ENCODE measurements at places on chromosomes 2 and 18.

DNA sequence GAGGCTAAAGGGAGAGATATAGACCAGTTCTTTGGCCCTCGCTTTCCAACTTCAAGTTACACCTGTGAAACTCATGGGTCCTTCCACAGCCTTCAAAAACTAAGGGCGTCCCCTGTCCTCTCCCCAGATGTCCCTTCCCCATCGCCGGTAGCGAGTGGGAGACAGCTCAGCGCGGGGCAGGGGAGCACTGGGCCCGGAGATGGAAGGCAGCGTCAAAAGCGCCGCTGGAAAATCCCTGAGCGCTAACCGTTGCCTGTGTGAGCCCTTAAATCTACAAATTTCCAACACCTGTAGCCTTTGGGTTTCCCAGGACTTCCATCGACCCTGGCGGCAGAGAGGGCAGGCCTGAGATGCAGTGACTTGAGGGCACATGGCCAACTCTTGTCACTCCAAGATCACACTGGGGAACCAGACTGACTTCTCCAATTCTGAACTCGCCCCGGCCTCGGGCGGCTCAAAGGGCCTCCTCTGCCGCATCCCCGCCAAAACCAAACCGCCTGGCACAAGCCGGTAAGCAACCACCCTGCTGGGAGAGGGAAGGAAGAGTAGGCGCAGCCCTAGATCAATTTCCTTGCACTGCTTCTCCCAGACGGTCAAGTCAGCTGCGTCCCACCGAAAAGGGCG is 879 bp upstream of the EPAS1 start:
- no peak for DNase-seq

DNA sequence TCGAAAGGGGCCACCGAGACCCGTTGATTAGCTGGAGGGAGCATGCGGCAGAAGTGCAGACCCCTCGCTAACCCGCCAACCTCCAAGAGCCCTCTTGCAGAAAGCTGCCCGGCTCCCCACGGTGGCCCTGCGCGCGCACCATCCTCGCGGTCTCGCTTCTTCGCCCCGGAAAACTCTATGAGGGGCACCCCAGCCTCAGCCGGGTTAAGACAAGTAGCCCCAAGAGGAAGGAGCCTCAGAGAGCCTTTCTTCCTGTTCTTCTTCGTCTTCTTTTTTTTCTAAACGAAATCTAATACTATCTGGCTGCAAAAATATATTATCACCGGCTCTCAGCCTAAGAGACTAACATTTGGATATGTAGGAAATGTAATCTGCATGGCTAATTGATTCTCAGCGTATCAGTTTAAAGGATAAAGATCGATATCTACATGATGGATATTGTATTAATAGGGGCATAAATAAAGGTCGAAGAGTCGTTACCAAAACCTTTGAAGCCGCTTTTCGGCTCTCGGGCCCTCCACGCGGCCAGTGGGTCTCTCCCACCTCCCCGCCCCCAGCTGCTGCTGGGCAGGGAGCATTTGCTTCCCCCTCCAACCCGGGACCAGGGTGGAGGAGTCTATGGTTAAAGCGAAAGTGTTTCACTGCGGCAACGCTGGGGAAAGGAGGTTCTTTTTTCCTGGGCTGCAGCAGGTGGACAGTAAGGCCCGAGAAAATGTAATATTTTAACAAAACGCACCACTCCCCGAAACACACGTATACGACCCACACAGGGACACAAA is 6.1 kb upstream of the PAX3 start:
- no peak for DNase-seq

DNA sequence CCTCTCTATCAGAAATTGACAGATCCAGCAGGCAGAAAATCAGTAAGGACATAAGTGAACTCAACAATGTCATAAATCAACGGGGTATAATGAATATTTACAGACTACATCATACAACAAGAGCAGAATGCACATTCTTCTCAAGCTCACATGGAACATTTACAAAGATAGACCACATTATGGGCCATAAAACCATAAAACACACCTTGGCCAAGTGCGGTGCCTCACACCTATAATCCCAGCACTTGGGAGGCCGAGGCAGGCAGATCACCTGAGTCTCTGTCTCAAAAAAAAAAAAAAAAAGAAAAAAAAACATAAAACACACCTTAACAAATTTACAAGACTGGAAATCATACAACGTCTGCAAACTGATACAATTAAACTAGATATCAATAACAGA is 36.7 kb downstream of the FBXO15 start:
- no peak for DNase-seq

DNA sequence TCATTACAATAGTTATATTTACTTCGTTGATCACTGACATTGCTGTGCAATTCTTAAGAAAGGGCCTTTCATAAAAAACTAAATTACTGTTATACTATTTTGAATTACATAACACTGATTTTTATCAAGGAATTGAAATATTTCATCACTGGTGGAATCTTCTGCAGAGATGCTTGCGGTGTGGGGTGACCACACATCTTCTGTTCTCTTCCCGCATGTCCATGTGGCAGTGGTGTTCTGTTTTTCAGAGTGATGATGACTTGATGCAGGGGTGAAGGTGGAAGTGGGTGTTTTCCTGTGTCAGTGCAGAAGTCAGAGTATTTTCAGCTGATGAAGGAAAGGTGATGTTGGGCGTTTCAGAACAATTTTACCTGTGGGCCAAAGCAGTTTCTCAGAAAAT is 7.0 kb downstream of the CNDP2 start:
- DNase-seq: no peak

GRCh38 chr2:133420788-133421187 is 147.5 kb downstream of the NCKAP5 start:
- DNase-seq: no peak

- no peak for DNase-seq
These were observed 64.7 kb downstream of the DTNB start for GRCh38 chr2:25608718-25609117.

DNA sequence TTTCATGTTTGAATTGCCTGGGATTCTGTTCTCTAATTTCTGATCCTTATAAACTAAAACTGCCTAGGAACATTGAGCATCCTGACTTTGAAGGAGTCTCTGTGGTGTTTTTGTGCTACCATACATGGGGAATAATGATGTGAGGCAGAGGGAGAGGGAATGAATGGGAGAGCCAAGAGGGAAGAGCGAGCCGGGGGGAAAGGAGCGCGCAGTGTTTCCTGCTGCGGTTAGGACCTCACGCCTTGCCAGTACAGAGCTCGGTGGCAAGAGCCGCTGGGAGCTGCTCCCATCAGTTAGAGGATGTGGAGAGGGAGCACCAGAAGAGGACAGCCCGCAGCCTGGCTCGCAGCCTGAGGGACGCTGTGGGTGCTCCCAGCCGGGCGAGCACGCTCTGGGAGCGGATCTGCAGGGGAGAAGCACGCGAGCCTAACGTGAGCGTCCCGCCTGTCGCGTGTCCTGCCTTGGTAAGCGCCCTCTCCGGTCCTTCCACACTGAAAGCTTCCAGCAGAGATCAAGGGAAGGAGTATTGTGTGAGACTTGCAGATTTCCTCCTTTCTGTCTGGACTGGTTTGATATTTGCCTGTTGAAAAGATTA is 114.7 kb downstream of the FAM210A start:
- DNase-seq: no peak

DNA sequence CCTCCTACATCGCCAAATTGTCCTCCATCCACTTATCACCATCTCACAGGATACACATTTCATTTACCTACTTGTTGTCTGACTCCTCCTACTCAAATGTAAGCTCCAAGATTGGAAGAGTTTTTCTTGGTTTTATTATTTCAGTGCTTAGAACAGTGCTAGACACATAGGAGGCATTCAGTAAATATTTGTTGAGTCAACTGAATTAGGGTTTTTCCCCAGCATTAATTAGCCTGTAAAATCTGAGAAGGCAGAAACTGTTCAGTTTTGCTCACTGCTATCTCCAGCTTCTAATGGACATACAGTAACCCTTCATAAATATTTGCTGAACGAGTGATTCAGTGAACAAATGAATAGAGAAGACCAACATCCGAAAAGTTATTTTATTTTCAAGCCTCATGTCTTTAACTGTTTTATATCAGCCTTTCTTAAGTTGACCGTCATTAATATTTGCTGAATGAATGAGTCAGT is 800 bp downstream of the TTC21B start:
- no peak for DNase-seq

DNA sequence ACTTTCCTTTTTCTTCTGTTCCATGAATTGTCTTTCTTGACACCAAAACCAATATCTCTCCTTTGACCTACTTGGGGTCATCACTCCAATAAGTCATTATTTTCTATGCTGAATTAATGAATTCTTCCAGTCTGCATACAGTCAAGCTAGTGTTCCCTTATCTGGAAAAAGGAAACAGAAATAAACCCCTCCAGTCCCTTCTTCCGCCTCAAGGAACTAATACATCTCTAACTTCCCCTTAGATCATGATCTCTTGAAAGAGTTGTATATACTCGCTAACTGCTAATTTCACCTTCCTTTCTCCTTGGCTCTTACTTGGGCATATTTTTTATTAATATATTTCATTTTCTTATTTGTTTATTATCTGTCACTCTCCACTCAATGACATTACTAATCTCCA is 7.3 kb upstream of the ARHGAP15 start:
- no peak for DNase-seq

DNA sequence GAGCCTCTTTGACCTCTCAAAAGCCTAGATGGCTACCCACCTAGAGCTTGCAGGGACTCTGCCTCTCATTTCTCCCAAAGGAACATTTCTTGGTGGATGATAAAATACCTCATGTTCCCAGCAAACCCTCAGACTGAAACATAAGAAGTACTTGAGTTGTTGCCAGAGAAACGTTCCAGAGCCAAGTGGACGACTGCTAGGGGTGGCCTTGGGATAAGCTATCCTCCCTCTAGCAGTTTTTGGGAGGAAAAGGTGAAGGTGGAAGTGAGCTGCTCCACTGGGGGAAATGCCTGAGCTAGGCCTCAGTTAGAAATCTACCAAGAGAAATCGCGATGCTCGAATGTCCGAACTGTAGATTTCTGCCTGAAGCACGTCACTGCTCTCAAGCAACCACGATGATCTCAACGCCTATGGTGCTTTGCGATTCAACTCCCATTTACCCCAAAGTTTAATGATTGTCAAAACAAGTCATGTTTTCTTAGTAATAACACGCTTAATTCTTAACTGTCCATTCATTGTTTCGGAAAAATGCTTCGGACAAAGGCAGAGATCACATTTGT is 91.5 kb downstream of the CCBE1 start:
- no peak for DNase-seq

DNA sequence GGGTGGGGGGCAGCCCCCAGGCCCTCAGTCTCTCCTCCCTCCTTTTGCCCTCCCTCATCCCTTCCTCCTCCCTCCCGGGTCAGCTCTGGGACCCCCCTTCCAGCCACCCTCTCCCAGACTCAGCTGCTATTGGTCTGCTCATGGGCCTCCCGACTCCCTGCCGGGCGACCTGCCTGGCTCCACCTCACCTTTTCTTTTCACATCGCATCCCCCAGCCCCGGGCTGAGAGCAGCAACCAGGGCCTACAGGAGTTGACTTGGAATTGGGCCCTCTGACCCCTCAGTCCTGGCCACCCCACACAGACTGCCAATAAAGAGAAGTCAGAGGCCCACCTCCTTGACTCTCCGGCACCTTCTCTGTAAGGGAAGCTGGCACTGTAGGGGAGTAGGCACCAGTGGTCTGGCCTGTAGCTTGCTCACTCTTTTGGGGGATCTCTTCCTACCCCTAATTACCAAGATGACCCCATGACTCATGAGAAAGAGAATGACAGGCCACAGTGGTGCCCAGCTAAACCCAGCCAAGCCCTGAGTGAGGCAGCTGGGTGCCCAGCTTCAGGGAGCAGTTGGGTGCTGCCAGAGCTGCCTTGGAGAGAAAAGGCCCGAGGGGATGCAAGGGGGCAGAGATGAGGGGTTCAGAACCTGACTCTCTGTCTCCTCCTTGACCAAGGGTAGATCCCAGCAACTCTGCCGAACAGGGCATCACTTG is 2.0 kb upstream of the ECEL1 start:
- no peak for DNase-seq

GRCh38 chr18:74529378-74529777 is 4.9 kb upstream of the CNDP1 start:
- no peak for DNase-seq

DNA sequence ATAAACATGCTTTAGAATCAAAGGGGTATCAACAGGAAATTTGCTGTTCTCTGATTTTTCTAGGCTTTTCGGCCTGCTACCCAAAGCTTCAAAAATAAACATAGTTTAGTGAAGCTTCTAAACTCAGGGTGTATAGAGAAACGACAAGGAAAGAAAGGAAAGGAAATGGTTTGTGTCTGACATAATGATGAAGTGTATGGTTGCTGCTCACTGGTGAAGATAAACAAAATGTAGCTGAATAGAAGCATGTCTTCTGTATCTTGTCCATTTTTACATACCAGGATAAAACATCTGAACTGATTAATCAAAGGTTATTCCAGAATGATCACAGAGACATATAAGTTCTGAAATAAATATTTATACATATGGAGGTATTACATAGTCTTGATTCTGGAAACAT is 1324.6 kb upstream of the NRXN1 start:
- no peak for DNase-seq

All from stimulated activated naive CD4-positive, alpha-beta T cell treated with Interleukin-2 at 50 U/mL for 16 hours (primary cell).